ENCODE measurements at places on chromosomes 3 and 15. TPM values are rescaled to one million over a fixed set of nuclear protein-coding genes. Genes with fewer than 3 reads are reported as not detected.

SLC51B gene
- total RNA-seq: not detected

CD96 gene
- 79.1 TPM for total RNA-seq

PCCB gene
- 41.7 TPM for total RNA-seq

TYRO3 gene
- total RNA-seq: 3.0 TPM

AP3B2 gene
- total RNA-seq: not detected

CDCP1 gene
- 1.2 TPM for total RNA-seq

ABHD14A gene
- 12.8 TPM for total RNA-seq

ST3GAL6 gene
- 0.83 TPM for total RNA-seq

LACTB gene
- total RNA-seq: 15.1 TPM

ITGA11 gene
- 0.27 TPM for total RNA-seq

GAP43 gene
- total RNA-seq: not detected

EIF3J gene
- total RNA-seq: 163 TPM

TP63 gene
- 0.51 TPM for total RNA-seq

CA12 gene
- total RNA-seq: 0.29 TPM

PRTG gene
- not detected for total RNA-seq

MAGEL2 gene
- not detected for total RNA-seq

PLA2G4F gene
- total RNA-seq: not detected

MYRIP gene
- total RNA-seq: not detected

ZNF860 gene
- 0.81 TPM for total RNA-seq

PLIN1 gene
- not detected for total RNA-seq

SLC22A14 gene
- not detected for total RNA-seq

ERC2 gene
- total RNA-seq: not detected

GOLGA8M gene
- 1.5 TPM for total RNA-seq

ERICH6 gene
- not detected for total RNA-seq

LIPH gene
- not detected for total RNA-seq

SLC26A6 gene
- 46.3 TPM for total RNA-seq

GNAT1 gene
- total RNA-seq: not detected

GOLGA6B gene
- total RNA-seq: not detected

SMCO1 gene
- not detected for total RNA-seq

RHOV gene
- total RNA-seq: 1.6 TPM

SLC15A2 gene
- total RNA-seq: 3.3 TPM

UBA7 gene
- total RNA-seq: 97.5 TPM
